ENCODE measurements at places on chromosomes 3 and 15. TPM values are rescaled to one million over a fixed set of nuclear protein-coding genes. Genes with fewer than 3 reads are reported as not detected.

- no peak for DNase-seq
Measured at GRCh38 chr15:79373728-79374127, 58.4 kb upstream of the MINAR1 start.

GRCh38 chr3:14672588-14672987 is 2.4 kb upstream of the C3orf20 start:
- no peak for DNase-seq

ICE2 gene
- total RNA-seq: 76.7 TPM

SPINK8 gene
- not detected for total RNA-seq

DNA sequence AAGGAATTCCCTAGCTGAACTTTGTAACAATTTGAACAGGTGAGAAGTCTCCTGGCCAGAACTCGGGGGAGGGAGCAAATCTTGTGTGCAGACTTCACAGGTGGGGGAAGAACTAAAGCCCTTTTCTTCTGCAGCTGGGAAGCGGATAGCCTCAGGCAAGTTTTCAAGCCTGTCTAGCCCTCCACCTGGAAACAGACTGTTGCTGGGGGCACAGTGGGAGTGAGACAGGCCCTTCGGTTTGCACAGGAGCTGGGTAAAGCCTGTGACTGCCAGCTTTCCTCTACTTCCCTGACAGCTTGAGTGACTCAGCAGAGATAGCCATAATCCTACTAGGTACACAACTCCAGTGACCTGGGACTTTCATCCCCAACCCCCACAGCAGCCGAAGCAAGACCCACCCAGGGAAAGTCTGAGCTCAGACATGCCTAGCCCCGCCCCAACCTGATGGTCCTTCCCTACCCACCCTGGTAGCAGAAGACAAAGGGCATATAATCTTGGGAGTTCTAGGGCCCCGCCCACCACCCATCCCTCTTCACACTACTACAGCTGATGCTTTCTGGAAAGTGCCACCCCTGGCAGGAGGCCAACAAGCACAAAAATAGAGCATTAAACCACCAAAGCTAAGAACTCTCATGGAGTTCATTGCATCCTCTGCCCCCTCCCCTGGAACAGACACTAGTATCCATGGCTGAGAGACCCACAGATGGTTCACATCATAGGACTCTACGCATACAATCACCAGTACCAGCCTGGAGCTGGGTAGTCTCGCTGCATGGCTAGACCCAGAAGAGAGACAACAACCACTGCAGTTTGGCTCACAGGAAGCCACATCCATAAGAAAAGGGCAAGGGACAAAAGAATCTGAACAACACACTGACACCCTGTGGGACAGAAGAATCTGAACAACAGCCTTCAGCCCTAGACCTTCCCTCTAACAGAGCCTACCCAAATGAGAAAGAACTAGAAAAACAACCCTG is 479.0 kb downstream of the RAP2B start:
- DNase-seq: peak; percentile 40

GRCh38 chr3:42906070-42906847 is at the start of gene ZNF662:
Gene ZNF662 (plus strand): TSS chr3:42906142. CDS start chr3:42908115, 1,973 bp downstream.
- DNase-seq: no peak

- no peak for DNase-seq
Measured at GRCh38 chr3:46090161-46090591, 62.9 kb upstream of the XCR1 start.

GRCh38 chr3:23395115-23395514 is 192.0 kb downstream of the UBE2E2 start:
- no peak for DNase-seq

GOLGA8H gene
- not detected for total RNA-seq
